ENCODE measurements at places on chromosomes 12 and 14. TPM values are rescaled to one million over a fixed set of nuclear protein-coding genes. Genes with fewer than 3 reads are reported as not detected.

Gene MEG3
- 7.2 TPM for total RNA-seq

Gene ZDHHC22
- total RNA-seq, result not detected

Gene RIMBP2
- 0.72 TPM for total RNA-seq

Gene TBC1D30
- 3.8 TPM for total RNA-seq

DNA sequence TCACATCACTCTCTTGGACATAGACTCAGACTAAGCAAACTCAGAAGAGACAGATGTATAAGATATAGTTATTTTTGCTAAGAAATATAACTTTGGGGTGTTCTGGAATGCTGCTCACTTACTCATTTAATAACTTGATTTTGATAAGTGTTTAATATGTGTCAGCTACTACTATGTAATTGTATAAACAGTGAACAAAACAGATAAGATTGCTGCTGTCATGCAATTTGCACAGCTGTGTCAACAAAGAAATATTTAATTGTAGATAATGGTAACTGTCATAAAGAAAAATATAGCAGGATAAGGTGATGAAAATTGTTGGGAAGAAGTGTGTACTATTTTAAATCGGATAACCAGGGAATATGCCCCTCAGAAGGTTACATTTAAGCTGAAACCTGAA, 84.1 kb upstream of the ZDHHC17 start:
- DNase-seq, result no peak

GRCh38 chr12:96425321-96425720, 25.1 kb upstream of the CDK17 start:
- no peak for DNase-seq

GRCh38 chr12:119005913-119006312, 24.6 kb downstream of the SRRM4 start:
- no peak for DNase-seq

Gene OASL
- 0.29 TPM for total RNA-seq

DNA sequence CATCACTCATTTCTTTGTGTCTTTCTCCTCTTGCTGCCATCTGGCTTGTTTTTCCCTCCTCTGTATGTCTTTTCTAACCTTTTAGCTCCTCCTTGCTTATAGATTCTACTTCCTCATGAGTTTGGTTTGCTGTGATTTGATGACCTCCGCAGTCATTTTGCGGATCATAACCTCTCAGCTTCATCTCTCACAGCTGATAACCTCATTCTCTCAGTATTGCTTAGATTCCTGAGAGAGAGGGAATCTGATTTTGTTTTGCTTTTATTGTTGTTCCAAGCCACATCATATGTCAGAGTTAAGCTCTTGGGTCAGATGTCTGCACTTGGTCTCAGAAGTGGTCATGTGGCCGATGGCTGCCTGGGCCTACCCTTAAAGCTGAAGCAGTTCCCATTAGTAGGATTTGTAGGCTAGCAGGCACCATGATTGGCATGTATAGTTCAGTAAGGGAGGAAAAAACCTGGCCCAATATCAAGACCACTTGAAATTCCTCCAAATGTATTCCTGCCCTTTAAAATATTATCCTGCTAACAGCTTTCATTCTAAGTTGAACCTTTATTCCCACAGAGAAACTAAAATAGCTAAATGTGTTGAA, 13.5 kb downstream of the ZNF664 start:
- DNase-seq, result no peak

Data from epithelial cell of proximal tubule (primary cell).